ENCODE measurements at places on chromosomes 7 and 10.
A peak's percentile ranks its signal among the peaks of the same experiment; 100 is the strongest.

DNA sequence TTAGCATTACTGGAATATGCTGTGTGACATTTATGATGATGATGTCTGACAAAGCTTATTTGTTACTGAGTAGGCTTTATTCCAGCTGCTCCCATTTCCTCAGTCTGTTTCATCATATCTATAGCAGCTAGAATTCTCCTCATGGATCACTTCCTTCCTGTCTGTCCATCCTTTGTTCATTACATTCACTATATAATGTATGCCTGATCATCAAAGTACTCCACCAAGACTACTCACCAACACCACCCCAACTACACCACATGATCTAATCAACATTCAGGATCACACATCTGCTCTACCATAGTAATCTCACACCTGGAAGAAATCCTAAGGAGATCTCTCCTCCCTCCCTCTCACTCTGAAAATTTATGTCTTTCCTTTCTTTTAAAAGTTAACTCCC is 61.3 kb downstream of the APBB1IP start:
- DNase-seq, result no peak

GRCh38 chr7:106185719-106186118 is 73.6 kb upstream of the SYPL1 start:
- DNase-seq, result no peak

GRCh38 chr10:53918755-53919154 is 882.3 kb downstream of the PCDH15 start:
- no peak for DNase-seq

DNA sequence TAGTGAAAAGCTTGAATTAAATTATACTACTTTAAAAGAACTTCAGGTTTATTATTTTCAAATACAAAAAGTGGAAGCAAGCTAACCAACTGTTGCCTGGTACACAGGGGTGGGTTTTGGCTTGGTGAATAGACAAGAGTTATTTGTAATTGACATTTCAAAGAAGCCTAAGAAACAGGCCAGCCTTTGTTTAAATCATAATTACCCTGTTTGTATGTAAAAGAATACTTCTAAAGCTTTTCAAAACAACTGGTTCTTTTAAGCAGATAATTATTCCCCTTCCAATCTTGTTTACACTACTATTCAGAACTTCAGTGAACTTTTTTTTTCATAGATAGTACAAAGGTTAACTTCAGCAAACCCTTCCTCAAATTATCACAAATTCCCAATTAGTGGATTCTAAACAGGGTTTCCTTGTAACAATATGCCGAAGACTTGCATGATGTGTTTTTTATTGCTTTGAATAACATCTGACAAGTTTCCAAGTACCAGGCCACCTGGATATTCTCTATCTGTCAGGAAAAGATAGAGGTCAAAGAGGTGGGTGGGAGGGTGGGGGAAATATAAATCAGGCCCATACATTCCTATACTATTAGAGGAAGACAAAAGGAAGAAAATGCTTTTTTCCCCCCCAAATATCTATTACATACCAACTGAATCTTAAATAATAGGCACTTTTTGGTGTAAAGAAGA is 20.4 kb downstream of the SSMEM1 start:
- no peak for DNase-seq

GRCh38 chr7:41699516-41699915 is 3.4 kb downstream of the INHBA start:
- no peak for DNase-seq

- DNase-seq, result peak; percentile 96
These were observed 4.3 kb downstream of the DDC start for GRCh38 chr7:50560865-50561351.

DNA sequence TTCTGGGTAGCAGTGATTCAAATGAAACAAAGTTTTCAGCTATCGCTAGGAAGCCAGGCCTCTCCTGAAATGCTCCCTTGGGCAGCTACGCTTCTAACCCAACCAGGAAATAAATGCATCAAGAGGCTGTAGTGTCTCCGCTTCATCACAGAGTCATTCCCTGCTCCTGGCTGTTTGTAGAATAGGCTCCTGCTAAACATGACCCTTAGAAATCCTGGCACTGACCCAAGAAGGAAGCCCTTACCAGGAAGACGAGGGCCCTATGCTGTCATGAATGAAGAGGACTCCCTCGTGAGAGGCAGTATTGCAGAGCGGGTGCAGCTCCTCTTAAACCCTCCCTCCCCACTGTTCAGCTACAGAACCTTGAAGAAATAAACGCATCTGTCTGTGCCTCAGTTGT is 48.3 kb downstream of the NOD1 start:
- no peak for DNase-seq

GRCh38 chr7:55513868-55514267 is 58.4 kb downstream of the VOPP1 start:
- no peak for DNase-seq

DNA sequence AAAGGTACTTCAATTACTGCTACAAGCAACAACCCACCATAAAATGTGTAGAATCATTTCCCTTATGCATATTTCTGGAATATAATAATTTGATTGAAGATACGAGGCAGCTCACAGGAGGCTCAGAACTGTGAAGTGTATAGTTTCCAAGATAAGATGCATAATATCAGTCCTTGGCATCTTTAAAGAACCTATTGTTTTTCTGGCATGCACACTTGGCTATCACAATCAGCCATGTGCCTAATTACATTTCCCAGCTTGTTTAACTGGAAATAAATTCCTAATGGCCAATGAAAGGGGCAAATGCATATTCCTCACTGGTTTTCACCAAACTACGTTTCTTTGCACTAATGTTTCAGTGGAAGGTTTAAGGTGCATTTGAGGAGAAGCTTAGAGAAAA is 83.4 kb upstream of the LRRC18 start:
- no peak for DNase-seq

DNA sequence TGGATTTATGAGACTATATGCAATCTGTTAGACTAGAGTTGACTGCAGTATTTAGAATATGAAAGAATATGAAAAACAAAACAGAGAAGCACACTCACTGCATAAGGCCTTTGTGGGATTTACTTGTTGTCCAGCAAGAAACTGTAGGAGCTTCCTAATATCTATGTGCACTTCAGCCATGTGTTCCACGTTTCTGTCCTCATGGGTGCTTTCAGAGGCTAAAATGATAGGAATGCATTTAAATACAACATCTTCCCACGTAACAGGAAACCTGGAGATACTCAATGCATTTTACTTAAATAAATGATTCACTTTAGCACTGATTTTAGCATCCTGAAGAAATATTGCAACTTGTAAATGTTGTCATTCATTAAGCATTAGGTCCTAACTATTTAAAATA is 11.7 kb downstream of the HUS1 start:
- no peak for DNase-seq

- DNase-seq, result no peak
These were observed 1.8 kb downstream of the SUFU start for GRCh38 chr10:102505462-102506115.

- peak; percentile 68 for DNase-seq
These were observed 1127.3 kb upstream of the AUTS2 start for GRCh38 chr7:68470836-68471435.

DNA sequence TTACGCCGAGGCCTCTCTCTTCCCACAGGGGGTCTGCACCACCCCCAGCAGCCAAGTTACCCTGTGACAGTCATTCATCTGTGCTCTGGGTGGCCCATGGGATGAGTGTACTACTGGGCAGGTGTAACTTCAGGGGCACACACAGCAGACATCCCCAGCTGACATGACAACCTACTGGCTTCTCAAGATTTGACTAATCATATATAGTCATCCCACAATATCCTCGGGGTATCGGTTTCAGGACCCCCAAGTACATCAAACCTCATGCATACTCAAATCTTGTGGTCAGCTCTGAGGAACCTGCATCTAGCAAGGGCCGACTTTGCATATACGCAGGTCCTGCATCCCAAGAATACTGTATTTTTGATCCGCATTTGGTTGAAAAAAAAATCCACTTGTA is 336.9 kb upstream of the C7orf33 start:
- no peak for DNase-seq

DNA sequence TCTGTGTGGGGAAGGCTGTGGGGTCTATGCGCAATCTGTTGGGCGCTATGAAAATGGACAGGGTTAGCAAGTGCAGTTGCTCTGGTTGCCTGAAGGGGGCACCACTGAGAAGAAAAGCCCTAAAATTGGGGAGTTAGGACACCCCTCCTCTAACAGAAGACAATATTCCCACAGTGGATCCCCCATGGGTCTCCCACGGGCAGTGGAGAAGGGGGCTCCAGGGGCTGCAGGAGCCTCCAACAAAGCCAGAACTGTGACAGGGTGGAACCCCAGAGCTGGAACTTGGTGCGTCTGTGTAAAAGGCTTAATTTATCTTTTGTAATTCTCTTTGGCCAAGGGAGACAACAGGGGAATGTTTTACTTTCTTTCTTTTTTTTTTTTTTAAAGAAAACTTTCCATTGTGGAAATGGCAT is 12.5 kb upstream of the COL13A1 start:
- DNase-seq, result no peak

DNA sequence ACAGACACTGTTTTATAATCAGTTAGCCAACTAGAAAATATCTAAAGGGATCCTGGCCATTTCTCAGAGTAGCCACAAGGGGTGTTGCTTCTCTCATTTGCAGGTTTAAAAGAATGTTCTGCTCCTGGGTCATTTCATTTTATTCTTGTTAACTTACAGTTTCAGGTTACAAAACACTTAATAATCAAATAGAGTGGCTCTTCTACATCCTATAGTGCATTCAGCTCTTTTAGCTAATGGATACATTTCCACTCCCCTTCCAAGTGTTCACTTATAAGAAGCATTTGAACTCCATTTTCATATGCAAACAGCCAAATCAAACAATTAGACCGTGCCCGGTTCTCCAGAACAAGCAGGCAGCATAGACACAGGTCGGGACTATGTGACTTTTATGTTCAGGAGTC is 117.5 kb downstream of the TRIL start:
- peak; percentile 77 for DNase-seq

- DNase-seq, result no peak
These were observed 320.4 kb upstream of the SP8 start for GRCh38 chr7:21107101-21107500.

DNA sequence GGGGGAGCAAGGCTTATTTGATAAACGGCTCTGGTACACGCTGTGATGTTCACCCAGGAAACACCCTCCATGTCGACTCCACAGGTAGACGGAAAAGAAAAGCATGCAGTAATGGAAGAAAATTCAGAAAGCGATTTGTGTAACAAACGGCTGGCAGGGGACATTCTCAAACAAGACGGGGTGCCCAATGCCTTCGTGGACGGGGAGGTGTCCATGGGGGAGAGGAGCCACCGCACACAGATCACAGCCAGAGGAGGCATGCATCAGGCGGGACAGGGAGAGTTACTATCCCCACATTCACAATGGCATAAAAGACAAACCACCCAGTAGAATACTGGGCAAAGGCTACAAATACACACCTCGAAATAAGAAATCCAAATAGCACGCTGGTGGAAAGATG is 20.1 kb downstream of the CNPY1 start:
- no peak for DNase-seq
